ENCODE measurements at places on chromosomes 6 and 20.

DNA sequence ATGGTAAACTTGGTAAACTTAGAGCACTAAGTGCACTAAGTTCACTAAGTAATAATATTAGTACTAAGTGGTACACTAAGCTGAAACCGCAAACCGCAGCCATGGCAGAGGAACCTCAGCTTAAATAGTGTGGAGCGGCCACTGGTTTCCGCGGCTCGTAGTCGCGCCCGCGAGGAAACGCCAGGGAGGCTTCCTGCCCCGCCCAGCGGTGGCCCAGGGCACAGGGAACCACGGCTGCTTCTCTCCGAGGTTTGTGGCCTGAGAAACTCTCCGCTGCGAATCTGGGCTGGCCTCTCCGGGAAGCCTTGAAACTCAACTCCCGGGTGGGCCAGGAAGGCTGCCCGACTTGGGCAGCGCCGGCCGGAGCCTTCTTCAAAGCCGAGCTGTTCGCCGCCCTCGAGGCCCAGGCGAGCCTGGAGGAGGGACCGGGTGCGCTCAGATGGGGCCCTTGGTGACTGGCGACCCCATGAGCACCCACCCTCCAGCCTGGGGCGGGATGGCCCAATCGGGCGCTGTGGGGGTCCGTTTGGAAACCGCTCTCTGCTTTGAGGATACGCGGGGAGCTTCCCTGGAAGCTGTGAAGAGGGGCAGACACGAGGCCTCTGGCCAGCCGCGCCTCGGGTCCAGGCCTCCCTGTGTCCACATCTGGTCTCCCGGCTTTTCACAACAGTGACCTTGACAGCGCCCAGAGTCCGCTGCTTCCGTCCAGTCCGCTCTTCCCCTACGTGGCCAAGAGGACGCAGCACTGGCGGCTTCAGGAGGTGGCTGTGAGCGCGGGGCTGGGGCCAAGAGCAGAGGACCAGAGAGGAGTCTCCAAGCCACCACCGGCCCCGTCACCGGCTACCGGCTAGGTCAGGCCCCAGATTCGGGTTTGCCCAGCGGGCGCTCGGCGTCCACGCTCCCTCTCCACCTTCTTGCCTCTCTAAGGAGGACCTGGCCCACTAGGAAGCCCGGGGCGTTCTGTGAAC, 25.4 kb upstream of the HLA-E start:
- DNase-seq: no peak

DNA sequence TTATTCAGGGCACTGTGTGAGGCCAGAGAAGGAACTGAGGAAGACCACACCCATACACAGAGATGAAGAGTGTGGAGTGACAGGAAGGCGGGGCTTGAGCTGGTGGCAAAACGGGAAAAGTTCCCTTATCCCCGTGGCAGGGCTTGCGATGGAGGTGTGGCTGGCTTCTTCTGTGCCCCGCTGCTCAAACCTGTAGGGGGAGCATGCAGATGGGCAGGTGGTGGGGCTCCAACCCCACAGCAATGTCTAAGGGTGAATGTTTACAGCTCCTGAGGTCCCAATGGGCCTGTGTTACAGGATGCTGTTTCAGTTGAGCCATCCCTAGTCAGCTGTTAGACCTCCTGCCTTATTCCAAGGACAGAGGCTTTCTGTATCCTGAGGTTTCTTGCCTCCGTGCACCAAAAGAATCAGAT, 105.9 kb downstream of the LY86 start:
- no peak for DNase-seq

GRCh38 chr6:113363048-113363798, 493.9 kb upstream of the MARCKS start:
- no peak for DNase-seq

DNA sequence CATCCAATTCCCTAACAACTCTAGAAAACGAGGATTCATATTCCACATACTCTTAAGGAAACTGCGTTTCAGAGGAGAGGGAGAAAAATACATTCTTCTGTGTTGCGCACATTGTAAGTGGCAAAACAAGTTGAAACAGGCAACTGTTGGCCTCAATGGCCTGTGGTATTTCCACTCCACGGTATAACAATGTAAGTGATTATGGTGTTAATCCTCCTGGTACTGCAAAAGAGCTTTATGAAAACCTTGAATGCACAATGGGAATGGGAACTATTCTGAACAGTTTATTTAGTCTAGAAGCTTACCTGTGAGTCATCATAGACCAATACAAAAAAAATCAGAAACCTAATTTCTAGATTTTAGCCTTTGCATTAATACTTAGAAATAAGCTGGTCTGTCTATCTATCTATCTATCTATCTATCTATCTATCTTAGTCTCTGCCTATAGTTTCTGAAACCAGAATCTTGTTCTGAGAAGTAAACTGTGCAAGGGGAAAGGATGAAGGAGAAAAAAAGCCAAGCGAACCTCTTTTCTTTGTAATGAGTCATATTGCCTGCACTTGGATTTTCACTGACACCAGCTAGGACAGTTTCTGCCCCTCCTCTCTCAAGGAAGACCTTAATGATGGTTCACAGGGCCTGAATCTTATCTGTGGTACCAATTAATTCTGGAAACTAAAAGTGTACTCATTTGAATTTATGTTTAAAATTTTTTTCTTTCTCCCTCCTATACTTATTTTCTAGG, 101.5 kb downstream of the RNF144B start:
- DNase-seq: no peak

Measured in NCI-H524 treated with DMSO at 0.1 percent for 48 hours (cell line).